ENCODE measurements at places on chromosomes 7 and 10.
A peak's percentile ranks its signal among the peaks of the same experiment; 100 is the strongest.

GRCh38 chr10:60942134-60942787, 1.7 kb downstream of the RHOBTB1 start:
- DNase-seq: no peak

- no peak for DNase-seq
Observed at GRCh38 chr10:33120700-33121099, 162.7 kb upstream of the ITGB1 start.

- DNase-seq: peak; percentile 75
Observed at GRCh38 chr10:104336821-104337467, 1.3 kb downstream of the ITPRIP start.

DNA sequence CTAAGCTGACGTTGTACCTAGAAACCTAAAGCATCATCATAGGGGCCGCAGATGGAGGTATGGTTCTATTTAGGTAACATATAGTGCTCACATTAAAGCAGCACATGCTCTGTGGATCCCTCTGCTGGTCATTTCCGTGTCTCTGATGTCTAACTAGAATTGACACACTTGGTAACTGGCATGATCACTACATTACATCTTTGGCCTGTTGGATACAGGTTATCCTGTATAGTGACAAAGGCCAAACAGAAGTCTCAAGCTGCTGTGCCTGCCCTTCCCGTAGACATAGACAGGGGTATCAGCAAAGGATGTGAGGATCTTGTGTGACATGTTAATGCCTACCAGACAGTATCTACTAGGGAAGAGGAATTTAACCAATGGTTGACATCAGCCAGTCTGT, 51.2 kb downstream of the KIF5B start:
- DNase-seq: peak; percentile 47

GRCh38 chr7:120931243-120931642, 19.3 kb upstream of the ING3 start:
- no peak for DNase-seq

DNA sequence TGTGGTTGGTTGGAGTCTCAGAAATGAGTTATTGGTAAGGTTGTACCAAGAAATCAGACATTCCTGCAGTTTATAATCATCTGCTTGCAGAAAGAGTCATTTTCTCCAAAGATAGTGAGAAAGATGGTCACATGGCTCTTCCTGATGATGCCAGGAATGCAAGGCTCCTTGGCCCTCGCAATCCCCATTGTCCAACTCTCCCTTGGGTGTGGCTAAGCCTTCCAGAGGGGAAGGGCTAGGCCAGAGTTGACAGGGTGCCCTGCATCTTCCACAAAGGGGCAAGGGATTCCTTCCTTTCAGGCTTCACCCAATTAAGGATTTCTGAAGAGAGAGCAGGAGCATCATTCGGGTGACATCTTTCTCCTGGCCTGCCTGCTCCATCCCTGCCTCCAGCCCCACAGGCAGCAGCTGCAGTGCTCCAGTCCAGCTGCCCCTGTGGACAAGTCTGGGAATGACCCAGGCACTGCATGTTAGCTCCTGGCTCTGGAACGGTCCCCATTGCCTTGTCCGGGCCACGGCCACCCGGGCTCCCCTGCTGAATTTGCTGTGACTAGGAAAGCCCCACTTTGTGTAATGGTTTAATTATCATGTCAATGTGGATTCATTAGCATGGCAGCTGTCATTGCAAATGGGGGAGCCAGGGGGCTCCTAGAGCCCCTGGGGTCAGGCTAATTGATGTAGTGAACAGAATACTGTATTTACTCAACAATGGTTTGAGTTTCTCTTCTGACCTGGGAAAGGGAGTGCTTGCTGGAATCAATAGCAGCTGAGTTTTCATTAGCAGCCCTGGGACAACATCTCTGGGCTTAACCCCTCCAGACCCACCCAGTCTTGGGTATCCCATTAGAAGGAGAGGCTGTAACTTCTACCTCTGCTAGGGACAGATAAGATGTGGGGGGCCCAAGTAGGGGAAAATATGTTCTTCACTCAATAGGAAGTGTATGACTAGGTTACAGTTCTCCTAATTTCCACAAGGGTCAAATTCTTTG, 112.6 kb upstream of the TBX20 start:
- DNase-seq: no peak

DNA sequence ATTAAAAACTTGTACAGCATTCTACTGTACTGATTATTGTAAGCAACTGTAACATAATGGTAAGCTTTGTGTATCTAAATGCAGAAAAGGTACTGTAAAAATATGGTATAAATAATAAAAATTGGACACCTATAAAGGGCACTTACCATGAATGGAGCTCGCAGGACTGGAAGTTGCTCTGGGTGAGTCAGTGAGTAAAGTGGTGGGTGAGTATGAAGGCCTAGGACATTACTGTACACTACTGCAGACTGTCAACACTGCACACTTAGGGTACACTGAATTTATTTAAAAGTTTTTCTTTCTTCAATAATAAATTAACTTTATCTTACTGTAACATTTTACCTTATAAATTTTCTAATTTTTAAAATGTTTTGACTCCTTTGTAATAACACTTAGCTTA, 118.6 kb upstream of the ASAH2 start:
- DNase-seq: no peak

DNA sequence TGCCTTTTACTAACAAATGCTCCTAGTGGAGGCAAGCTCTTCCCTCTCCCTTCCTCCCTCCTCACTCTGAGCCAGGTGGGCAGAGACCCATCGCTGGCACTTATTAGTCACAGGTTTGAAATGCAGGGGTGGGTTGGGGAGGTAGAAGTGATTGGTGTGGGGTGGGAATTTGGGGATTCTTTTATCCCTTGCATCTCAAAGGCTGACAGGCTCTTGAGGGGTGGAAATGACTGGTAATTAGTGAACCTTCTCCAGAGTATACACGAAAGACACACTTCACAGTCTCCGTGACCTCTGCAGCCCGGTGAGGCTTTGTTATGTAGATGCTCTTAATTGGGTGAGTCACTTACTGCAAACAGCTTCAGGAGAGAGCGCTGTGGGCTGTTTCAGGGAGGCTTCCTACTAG, 13.9 kb upstream of the LRMDA start:
- no peak for DNase-seq

DNA sequence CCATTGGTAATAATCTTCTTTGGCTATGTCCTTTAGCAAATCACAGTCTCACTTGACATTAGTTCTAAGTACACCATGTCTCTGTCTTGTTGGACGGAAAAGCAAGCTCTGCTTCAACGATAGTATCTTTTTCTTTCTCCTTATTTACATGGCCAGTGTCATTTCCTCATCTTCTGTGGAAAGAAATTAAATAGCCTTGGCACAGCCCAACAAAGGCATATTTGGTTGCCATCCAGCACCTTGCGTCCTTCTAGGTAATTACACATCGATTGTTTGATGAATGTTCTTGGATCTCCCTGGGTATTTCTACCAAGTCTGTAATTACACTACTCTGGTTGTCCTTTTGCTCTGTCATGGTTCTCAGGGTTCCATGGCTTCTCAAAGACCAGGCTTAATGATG, 183.1 kb downstream of the CHN2 start:
- DNase-seq: no peak

DNA sequence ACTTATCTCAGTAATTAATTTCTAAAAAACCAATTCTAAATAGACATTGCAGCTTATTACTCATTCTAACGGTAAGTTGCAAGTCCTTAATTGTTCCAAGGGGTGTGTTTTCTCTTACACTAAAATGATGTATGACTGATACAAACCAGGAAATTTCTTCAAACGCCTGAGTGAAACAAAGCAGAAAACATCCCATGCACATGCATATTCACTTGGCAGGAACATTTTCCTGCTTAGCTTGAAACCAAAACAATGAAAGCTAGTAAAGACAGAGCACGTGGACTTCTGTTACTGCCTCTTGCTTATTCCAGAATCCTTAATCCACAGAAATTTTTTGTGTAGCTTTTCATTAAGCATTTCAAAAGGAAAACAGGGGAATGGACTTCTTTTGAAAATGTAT, 187.7 kb downstream of the MTERF1 start:
- no peak for DNase-seq

GRCh38 chr7:47482013-47482875, 99.7 kb downstream of the TNS3 start:
- DNase-seq: peak; percentile 94

GRCh38 chr7:134315679-134316538, 821 bp downstream of the SLC35B4 start:
- DNase-seq: peak; percentile 26

DNA sequence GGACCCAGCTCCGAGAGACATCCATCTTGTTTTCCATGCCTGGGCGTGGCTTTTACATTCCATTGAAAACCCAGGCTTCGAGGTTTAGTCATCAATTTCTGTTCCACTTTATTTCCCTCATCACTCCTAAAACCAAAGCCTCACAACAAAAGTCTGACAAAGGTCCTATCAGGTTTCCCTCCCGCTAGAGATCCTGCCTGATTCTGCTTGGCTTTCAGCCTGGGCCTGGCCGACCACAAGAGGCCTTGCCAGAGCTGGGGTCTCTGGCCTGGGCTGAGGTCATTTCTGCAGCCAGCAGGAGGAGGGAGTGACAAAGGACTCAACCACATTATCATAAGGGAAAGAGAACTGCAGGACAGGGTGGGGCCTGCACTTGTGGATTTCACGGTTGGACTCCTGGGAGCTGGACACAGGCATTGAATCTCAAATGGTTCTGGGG, 167.0 kb downstream of the FANK1 start:
- peak; percentile 88 for DNase-seq

DNA sequence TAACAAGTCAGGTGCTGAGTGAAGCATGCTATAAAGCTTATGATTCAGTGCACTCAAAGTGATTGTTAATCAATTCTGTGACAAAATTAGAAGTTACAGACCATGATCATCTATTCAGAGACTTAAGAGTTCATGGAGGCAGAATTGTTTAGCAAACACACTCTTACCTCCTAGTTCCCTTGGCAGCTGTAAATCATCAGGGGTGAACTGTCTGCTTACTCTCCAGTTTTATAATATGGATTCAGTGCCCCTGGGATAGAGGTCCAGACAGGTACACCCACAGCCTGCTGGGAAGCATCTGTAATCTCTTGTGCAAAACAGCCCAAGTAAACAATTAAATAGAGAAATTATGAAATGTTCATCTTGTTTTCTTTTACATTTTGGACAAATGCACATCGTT, 835.0 kb upstream of the COBL start:
- no peak for DNase-seq

- DNase-seq: no peak
Observed at GRCh38 chr7:5231811-5232484, 41.9 kb downstream of the WIPI2 start.

DNA sequence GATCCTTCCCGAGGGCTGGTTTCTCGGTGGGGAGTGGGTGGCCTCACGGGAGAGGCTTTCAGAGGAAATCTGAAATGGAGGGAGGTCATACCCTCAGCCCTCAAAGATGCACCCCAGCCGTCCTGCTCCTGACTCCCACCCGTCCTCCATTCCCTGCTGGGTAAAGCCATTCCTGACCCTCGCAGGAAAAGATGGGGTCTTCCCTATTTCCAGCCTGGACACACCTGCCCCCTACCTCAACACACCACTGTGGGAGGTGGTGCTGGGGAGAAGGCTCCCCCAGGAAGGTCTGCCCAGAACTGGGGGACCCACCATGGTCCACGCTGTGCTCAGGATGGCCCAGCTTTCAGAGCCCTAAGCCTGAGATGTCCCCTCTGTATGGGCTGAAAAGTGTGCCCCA, 86.9 kb downstream of the CHST15 start:
- no peak for DNase-seq

GRCh38 chr7:17608114-17608833, 309.8 kb downstream of the AHR start:
- DNase-seq: peak; percentile 73

- no peak for DNase-seq
Observed at GRCh38 chr7:39565538-39565937, 666 bp upstream of the YAE1 start.

DNA sequence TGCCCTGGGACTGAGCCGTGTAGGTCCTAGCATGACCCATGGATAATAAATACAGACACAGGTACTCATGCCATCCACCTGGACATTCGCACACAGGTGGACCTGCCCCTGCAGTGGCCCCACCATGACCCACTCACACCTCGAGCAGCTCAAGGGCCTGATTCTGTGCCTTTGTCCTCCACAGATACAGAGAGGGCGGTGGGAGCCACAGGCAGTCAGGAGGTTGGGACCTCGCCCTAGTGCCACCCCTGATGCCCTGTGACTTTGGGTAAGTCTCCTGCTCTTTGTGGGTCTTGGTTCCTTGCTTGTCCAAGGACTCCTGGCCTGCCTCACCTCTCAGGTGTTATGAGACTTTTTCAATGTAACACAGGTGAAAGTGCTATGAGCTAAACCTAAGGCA, 42.9 kb downstream of the C10orf120 start:
- DNase-seq: no peak

DNA sequence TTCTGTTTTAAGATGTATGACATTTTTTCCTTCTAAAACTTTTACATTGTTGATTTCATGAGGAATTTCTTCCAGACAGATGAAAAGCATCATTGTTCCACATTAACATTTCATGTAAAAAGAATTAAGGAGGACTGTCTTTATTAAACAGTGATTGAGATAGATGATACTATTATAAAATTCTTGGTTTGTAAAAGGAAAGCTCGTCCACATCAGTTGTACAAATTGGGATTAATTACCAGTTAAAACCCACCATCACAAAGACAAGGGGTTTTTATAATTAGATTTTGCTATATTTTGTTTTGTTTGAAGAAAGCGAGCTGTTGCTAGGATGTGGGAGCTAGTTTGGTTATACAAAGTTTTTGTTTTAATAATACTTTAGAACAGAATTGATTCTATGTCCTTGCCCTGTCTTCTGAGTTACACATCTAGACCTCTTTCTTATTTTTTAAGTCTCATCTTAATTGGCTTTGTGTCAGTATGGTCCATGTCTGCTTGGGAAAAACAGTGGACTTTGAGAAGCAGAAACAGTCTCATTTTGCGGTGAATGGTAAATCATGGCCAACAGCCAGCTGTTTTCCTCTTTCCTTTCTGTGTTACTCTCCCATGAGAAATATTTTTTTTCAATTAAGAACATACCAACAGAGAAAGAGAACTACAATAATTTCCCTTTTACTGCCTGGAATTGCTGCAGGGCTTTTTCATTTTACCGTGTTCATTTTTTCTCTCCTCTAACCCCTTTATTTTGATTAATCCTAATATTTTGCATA, 3.2 kb downstream of the TES start:
- peak; percentile 78 for DNase-seq

DNA sequence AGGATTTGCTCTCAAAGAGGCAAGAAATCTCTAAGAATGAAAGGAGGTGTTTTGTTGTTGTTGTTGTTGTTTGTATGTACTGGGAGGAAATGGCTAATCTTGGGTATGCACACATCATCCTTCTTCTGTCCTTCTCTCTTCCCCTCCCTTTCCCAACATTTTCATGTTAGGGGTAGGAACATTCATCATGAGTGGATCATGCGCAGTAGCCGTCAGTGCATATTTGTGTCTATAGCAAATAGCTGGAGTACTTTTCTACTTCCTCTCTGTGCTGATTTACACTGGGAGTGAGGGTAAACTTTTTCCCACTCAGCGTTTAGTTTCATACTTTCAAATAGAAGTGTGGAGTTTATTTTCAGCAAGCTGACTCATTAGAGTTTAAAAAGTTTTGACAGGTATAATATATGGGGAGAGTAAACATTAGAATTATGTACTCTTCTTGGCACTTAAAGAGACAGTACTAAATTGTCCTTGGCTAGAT, 80.5 kb upstream of the PRKG1 start:
- DNase-seq: peak; percentile 87

Data from fibroblast of skin of right quadriceps (primary cell).